ENCODE measurements at places on chromosomes 2 and 18.

DNA sequence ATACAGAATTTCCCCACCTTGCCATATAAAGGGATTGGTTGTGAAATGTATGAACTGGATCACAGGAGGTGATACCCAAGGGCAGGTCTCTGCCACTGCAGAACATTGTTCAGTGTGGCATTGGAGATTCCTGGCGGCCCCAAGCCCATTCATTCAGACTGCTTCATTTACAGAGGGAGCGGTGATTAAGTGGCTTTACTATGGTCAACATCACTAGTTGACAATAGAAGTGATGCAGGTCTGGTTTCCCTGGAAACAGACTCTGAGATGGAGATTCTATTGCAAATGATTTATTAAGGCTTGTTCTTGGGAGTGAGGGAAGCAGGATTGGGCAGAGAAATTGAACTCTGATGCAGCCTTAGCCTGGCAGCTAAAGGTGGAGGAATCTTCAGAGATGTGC, 62.4 kb downstream of the ZDBF2 start:
- DNase-seq: no peak

DNA sequence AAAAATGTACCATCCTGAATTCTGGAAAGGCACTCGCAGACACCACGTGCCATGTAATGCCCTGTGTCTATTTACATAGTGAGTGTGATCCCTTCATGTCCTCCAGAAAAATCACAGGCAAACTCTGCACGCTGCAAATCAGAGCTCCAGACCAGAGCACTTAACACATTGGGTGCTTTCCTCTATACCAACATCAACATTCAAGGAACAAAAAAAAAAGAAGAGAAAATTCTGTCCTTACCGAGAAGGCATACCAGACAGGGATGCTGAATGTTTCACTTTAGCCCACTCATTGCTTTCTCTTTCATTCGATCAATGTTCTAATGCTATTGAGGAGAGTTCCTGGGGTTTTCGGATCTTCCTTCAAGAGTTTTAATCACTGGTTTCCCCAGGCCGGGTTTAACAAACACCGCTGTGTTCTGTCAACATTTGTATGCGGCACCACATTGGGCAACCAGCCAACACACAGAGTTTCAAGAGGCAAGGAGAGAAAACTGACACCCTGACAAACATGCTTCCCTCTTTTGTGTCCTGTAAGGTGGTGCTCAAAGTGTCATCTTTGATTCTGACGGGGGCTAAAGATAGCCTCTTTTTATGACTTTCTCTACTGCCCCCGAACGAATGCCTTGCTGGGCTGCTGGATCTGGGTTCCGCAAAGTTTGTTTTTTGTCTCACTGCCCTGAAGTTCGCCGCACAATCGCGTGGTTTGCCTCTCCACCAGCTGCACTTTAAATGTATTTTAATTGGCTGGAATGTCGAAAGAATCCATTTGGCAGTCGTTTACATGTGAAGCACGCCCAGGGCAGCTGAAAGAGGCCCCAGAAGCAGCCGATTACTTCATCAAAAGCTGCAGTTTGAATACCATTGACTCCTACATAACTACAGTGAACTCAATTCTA, 106.4 kb upstream of the NCKAP5 start:
- peak; percentile 3 for DNase-seq

DNA sequence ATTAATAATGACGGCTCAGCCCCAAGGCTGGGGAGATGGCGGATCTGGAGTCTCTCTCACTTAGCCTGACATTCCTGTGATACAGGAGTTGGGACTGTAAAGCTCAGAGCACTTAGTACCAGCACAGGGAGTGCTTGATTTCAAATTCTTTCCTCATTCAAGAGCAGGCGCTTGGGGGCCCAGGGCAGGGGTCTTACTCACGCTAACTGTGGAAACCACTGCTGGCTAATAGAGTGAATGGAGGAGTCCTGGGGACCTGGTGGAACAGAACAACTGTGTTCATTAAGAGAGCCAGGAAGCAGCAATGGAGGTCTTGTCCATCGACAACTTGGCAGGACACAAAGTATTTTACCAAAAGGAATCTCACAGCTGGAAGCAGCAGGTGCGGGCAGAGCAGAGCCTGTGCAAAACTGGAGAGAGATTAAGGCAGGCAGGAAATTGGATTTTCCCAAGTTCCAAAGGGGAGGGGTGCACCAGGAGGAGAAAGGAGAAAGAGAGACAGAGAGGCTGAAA, 358.9 kb downstream of the TNS1 start:
- DNase-seq: no peak

- no peak for DNase-seq
These were observed 60.9 kb upstream of the KLF7 start for GRCh38 chr2:207226671-207227061.

GRCh38 chr2:2653231-2653630, 322.2 kb upstream of the MYT1L start:
- no peak for DNase-seq

- no peak for DNase-seq
These were observed 378.7 kb downstream of the RBM43 start for GRCh38 chr2:150882751-150883612.

- no peak for DNase-seq
These were observed 36.4 kb upstream of the ZBTB7C start for GRCh38 chr18:48445540-48445939.

DNA sequence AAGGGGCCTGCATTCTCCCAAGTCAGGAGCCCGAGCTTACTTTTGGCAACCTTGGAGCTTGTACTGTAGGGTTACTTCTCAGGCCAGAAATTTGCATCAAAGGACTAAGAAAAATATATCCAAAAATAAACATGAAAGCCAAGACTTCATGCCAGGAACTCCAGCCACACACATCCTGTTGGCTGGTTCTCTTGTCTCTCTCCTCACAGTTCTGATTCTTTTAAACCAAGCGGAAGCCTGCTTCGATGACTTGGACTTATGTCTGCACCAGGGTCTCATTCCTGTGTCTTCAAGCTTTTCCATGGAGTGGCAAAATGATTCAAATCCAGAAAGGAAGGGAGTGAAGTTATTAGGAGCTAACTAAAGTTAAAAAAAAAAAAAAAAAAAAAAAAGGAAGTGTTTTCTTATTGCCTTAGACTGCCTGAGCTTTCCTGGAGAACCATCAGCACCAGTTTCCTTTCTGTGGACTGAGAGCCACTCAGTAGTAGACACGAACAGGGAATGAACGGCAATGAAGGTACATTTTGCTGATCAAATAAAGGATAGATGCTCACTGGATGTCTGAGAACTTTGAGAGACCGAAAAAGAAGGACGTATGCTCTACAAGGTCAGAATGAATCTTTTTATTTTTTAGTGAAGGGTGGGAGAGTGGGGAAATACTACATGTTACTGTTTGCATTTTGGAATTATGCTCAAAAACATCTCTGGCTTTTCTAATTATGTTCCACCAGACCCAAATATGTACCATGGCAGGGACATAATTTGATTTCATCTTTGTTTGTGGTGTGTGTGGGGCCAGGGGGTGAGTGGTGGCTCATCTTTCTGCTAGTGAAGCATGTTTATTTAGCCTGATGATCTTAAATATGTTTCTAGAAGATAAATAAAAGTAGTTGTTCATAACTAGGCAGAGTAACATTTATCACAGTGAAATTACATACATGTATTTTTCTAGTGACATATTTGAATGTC, 86.0 kb downstream of the RAPGEF4 start:
- no peak for DNase-seq

- no peak for DNase-seq
These were observed 146.3 kb upstream of the TWIST2 start for GRCh38 chr2:238701341-238702206.

Data from epithelial cell of prostate (primary cell).